ENCODE measurements at places on chromosomes 5 and 9. TPM values are rescaled to one million over a fixed set of nuclear protein-coding genes. Genes with fewer than 3 reads are reported as not detected.

DNA sequence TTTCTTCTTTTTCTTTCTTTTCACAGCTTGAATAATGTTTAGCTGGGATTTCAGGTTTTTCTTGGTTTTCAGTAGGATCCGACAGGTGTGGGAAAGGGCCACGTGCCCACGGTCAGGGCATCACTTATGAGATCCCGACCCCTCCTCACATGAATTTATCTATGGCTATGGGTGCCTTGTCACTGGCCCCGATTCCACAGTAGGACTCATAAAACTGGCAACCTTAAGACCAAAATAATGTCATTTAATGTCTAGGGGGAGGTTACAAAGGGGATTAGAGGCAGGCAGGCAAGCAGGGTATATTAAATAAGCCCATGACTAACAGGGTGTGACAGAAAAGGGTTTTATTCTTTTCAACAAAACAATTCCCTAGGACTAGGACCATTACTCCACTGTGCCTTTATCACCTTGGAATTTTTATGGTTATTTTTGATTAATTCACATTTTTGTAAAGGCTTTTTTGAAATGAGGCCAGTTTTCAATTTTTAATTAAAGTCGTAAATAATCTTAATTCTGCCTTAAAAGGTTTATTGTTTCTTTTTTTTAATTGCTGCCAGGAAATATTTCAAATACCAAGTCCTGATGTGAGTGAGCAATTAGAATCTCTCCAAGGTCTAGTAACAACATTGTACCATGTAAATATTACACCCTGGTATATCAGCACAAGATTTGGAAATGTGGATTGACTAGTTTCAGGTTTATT, 370.4 kb downstream of the GLIS3 start:
- DNase-seq: no peak

The SLC44A1 gene
- 10.1 TPM for total RNA-seq

The FBXW5 gene
- total RNA-seq: 115 TPM

- DNase-seq: no peak
Observed at GRCh38 chr9:124248066-124248465, 9.7 kb upstream of the NEK6 start.

The CARTPT gene
- not detected for total RNA-seq

- no peak for DNase-seq
Observed at GRCh38 chr9:75775166-75775565, 115.3 kb upstream of the PCSK5 start.

DNA sequence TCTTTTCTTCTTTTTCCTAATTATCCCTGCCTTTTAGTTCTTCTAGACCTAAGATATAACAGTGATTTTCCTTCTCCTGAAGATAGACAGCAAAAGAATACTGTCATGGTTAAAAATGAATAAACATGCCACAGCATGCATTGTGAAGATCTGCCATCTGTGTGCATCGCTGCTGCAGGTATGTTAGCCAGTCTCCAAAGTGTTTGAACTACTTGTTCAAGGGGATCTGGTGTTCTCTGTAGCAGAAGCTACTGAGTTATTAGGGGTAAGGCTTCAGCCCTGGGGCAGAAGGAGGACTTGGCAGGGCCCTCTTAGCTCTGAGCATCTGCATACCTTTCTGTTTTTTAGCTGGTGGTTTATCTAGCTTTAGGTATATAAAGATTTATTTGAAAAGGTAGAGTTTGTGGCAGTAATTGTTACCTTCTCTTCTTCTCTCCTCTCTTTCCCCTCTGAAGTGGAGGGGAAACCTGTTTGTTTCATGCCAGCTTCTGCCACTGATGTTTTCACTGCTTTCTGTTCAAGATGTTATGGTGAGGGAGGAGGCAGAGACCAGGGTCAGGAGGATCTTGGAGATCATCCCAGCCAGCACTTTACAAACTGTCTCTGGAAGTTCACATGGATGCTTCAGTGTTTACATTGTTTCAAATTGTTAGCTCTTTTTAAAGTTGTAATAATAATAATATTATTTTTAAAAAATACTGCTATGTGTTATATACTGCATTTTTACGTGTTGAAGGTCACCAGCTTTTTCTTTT, 25.2 kb downstream of the GALNT10 start:
- DNase-seq: no peak

GRCh38 chr9:1707291-1707690, 307.9 kb upstream of the SMARCA2 start:
- no peak for DNase-seq

The SHC3 gene
- 0.22 TPM for total RNA-seq

- DNase-seq: no peak
Observed at GRCh38 chr9:20041697-20042081, 252.9 kb upstream of the SLC24A2 start.

DNA sequence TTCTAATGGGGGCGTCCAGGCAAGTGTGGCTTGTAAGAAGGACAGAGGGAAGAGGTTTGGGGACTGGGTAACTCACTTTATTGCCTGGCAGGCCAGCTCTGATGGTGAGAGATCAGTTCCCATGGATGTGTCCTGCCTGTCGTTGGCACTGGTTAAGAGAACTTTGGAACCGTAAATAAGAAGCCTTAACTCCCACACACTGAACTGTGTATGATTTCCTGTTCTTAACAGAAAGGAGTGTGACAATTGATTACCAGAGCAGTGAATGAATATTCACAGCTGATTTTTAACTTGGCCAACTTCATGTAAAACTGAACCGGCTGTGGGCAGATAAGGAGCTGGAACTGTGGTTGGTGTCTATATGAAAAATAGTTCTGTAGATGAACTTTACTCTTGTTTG, 63.2 kb downstream of the MEGF10 start:
- no peak for DNase-seq

DNA sequence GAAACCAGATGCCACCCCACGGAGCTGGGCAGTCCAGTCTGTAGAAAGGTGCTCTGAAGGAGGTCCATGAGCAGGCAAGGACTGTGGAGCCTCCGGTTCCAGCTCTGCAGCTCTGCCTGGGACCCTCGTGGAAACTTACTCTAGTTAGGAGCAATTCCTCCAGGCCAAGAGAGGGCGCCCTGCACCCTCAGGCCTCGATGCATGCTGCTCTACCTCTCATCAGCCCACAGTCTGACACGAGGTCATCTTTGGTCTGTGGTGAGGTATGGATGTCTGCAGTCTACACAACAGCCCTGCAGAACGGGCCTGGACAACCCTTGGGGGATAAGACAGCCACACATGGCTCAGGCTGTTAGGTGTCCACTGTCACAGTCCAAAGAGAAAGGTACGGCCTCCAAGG, 50.6 kb upstream of the UBTD2 start:
- no peak for DNase-seq

The AIF1L gene
- 0.60 TPM for total RNA-seq

- DNase-seq: no peak
Observed at GRCh38 chr5:159458217-159458711, 128.0 kb upstream of the IL12B start.

DNA sequence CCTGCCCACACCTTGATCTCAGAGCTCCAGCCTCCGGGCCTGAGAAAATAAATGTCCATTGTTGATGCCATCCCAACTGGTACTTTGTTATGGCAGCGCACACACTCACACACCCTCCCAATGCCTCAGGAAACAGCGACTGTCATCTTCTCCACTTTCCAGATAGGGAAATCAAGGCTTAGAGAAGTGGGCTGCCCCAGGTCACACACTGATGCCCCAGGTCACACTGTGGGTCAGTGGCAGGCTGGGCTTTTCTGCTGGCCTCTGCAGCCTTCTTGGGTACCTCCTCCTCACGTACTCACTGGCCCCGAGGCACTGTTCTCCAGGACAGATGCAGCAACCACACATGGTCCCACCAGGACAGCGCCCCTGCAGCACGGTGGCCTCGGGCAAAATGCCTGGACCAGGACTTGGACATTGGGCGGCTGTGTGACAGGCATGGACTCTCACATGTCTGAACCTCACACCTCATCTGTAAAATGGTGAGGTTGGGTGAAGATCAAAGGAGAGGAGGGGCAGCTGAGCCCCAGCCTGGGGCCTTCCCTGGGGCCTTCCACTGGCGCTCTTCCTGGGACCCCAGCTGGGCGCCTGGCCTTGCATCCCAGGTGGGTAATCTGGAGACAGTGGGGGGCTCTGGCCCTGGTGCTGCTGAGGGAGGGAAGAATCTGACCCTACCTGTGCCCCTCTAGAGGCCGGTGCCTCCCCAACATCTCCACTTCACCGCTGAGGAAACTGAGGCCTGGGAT, 156.0 kb downstream of the COL23A1 start:
- no peak for DNase-seq

DNA sequence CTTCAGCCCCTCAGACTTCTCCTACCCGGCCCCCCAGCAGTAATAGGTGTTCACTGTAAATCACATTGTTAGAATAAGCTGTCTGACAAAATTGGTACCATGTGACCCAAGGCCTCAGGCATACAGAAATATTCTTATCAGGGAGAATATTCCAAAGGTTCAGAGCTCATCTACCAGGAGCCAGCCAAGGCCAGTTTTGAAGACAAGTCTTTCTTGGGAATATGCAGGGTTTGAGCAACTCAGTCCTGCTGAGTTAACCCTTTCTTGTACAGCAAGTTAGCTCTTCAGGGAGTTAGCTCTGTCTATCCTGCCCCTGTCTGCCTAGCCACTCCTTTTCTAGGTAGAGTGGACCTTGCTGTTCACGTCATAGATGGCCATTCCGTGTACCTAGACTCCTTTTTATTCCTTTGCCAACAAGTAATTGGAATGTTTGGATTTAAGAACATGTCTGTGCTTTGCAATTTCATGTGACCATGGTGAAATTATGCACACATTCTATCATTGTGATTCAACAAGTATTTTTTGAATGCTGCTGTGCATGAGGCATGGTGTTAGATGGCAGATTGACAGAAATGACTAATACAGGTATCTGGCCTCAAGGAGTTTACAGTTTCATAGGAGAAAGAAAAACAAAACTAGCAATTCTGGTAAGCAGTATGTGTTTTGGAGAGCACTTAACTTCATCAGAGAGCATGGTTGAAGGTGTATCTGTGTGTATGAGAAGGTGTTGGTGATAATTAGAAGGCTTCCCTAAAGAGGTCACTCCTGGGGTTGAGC, 22.6 kb downstream of the TGFBR1 start:
- no peak for DNase-seq

The FOXD4L5 gene
- total RNA-seq: not detected

The TOMM5 gene
- total RNA-seq: 122 TPM

DNA sequence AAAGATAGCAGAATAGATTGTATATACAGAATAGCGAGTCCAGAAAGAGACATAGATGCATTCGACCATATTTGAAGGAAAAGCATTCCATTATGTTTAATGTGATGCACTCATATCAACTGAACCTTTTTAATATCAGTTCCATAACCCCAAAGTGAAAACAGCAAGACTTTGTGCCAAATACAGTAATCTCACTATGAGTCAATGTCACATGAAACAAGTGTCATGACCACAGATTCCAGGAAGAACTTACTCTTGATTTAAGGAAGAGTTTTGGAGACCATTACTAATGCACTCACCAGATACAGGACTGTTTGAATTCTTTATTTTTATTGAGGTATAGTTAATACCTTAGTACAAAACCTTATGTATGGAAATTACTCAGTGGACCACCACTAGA, 220.5 kb downstream of the SH3GL2 start:
- peak; percentile 25 for DNase-seq

The SYK gene
- total RNA-seq: not detected

The MARCOL gene
- not detected for total RNA-seq

DNA sequence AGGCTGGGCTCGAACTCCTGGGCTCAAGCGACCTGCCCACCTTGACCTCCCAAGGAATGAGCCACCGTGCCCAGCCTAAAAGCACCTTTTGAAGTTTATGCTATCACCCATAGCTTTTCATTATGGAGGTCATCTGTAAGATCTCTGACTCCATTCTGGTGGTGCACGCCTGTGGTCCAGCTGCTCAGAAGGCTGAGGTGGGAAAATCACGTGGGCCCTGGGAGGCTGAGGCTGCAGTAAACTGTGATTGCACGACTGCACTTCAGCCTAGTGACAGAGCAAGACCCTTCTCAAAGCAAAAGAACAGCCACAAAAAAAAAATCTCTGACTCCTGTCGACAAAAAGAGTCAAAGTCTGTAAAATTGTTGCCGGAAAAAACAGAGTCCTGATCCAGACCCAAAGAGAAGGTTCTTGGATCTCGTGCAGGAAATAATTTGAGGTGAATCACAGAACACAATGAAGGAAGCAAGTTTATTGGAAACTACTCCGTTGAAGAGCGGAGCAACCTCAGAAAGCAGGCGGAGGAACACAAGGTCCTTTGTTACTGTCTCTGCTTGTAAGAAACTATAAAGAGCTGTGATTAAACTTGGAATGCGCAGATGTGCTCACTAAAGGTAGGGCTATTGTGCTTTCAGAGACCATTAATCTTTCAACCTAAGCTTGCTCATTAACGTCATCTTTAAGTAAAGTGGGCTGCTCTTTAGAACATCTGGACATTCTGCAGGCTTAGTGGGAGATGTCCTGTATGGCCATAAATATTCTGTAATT, 2.0 kb upstream of the HAUS6 start:
- no peak for DNase-seq

The CDC20B gene
- under 0.01 TPM for total RNA-seq

DNA sequence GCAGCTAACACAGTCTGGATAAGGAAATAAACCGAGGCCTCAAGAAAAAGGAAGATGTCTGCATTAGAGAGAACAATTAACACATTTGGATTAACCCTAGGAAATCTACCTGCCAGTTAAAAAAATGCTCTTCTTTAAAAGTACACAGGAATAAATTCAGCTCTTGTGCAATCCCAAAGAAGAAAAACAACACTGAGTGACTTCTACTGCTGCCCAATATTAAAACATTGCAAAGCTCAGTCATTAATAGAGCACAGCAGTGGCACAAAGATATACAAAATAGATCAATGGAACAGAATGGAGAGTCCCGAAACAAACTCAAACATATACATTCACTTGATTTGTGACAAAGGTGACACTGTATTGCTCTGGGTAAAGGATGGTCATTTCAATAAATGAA, 119.7 kb downstream of the GNAQ start:
- no peak for DNase-seq

DNA sequence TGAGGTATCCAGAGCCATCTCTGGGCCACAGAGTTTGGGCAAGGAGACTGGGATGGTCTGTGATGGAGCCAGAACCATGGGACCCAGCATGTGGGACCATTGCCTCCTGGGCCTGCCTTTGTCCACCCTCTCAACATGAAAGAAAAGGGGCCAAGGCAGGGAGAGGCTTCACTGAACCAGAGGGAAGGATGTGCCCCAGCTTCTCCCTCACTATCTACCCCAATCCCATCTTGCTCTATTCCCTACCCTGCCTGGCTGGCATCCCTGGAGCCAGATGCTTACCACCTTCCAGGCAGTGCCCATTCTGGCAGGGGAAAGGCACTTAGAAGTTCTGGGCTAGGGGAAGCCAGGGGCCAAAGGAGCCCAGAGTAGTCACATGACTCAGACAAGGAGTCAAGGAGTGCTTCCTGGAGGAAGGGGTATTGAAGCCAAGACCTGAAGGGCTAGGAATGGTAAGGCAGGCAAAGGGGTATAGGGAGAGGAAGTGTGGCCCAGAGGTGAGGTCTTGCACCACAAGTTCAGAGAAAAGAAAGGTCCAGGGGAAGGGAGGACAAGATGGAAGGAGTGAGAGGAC, 9.8 kb downstream of the PDLIM4 start:
- DNase-seq: no peak

The ZNF622 gene
- total RNA-seq: 23.3 TPM

DNA sequence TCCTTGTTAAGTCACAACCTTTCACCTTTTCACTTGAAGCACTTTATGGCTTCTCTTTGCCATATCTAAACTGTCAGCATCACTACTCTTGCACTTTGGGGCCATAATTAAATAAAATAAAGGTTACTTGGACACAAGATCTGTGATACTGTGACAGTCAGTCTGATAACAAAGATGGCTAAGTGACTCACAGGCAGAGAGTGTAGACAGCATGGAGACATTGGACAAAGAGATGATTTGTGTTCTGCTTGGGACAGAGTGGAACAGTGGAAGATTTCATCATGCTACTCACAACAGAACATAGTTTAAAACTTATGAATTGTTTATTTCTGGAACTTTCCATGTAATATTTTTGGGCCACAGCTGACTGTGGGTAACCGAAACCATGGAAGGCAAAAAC, 81.7 kb upstream of the SMC5 start:
- no peak for DNase-seq

The SMIM33 gene
- not detected for total RNA-seq
